ENCODE measurements at places on chromosomes 2 and 18. TPM values are rescaled to one million over a fixed set of nuclear protein-coding genes. Genes with fewer than 3 reads are reported as not detected.
A peak's percentile ranks its signal among the peaks of the same experiment; 100 is the strongest.

GRCh38 chr2:42714686-42715085 lies 49.2 kb downstream of the OXER1 start:
- no peaks in the 10 kb centered on the region for H3K4me1 ChIP-seq
- DNase-seq, result no peak
- H3K27me3 ChIP-seq, result no peaks in the 10 kb centered on the region
- no peak overlapping the region for H3K27ac ChIP-seq
- peaks cover 2% of the 10 kb centered on the region for H3K36me3 ChIP-seq

DNA sequence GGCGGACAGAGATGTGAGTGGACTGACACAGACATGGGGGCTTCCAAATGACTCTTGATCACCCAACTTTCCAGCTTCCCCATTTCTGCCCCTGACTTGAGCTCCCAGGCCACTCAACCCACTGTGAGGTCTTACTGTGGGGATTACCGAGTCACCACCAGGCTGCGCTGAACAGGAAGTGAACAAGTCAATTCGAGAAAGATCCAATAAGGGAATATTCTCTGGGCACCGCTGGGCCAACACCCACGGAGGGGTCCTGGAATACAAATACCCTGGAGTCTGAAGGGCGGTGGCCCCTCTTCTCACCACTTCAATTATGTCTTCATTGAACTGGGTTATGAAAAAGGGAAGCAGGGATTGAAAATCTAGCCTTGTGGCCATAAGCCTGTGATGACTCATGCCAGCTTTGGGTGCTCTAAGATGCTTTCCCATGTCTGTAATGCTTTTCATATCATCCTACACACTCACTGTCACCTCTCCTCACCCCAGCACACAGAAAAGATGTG lies 37.7 kb downstream of the BCL11A start:
- peaks cover 47% of the 10 kb centered on the region for H3K4me1 ChIP-seq
- no peaks in the 10 kb centered on the region for H3K27me3 ChIP-seq
- DNase-seq, result no peak
- H3K27ac ChIP-seq, result no peak overlapping the region
- H3K4me3 ChIP-seq, result no peak overlapping the region
- H3K36me3 ChIP-seq, result peaks cover 4% of the 10 kb centered on the region

- H3K27ac ChIP-seq, result peak overlapping the region; percentile 85
- peaks cover 3% of the 10 kb centered on the region for H3K36me3 ChIP-seq
- H3K4me3 ChIP-seq, result no peak overlapping the region
Observed at GRCh38 chr2:201194097-201194496, 11.2 kb downstream of the CASP10 start.

DNA sequence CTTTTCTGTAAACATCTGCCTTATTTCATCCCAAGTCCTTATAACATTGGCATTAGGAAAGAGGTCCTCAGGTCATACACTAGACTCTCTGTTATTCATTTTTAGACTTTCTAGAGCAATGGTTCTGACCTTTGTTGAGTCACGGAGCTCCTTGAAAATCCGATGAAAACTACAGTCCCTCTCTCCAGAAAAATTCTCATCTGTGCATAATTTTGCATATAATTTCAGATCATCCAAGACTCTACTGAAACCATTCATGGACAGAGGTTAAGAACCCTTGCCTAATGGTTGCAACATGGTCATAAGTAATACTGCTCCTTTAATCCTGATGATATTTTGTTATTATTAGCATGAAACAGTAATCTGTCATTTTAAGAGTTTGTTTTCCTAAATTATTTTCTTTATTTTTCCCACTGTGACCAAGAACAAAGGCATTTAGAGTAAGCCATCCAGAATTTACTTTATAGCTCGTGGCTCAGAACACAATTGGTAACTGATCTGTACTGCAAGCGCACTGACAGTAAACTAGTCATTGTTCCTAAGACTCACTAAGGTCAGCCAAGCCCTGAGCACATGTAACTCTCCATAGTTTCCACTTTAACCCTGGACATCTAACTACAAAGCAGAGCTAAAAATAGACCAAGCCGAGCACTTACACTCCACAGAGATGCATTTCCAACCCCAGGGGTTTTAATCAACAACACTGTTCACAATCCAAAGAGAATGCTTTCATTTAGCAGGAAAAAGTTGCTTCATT lies 8.4 kb downstream of the MYOM1 start:
- H3K36me3 ChIP-seq, result no peaks in the 10 kb centered on the region
- H3K4me1 ChIP-seq, result peaks cover 21% of the 10 kb centered on the region
- H3K4me3 ChIP-seq, result no peak overlapping the region
- DNase-seq, result no peak

DNA sequence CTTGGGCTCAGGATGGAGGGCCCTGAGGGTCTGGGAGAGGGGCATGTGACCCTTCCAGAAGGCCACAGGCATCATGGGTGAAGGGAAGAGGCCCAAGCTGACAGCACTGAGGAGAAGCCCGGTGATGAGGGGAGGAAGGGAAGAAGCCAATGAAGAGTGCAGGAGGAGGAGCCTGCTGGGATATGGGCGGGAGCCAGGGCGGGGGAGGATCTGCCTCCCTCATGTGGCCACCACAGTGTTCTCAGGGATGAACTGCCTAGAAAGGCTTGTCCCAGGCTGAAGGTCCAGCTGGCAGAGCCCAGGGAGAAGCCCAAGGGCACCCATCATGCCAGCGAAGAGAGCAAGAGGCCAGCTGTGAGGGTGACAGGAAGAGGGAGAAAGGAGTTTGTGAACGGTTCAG lies 24.6 kb upstream of the PLB1 start:
- H3K27me3 ChIP-seq, result no peaks in the 10 kb centered on the region
- no peaks in the 10 kb centered on the region for H3K36me3 ChIP-seq
- H3K4me3 ChIP-seq, result no peak overlapping the region
- peak overlapping the region; percentile 47 for H3K27ac ChIP-seq
- peaks cover 16% of the 10 kb centered on the region for H3K4me1 ChIP-seq
- no peak for DNase-seq

DNA sequence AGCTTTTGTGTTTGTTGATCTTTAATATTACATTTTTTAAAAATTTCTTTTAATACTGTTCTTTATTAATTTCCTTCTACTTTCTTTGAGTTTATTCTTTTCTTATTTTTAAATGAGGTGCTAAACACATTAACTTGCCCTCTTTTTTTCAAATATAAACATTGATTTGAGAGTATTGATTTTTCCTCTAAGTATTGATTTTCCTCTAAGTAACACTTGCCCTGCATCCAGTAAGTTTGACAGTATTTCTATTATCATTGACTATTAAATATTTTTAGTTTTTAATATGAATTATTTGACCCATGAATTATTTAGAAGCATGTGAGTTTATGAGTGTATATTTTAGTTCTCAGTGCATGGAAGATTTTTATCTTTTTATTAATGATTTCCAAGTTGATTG lies 337.0 kb upstream of the RAB12 start:
- no peak overlapping the region for H3K4me3 ChIP-seq
- H3K27ac ChIP-seq, result no peak overlapping the region
- DNase-seq, result no peak
- H3K36me3 ChIP-seq, result no peaks in the 10 kb centered on the region
- no peaks in the 10 kb centered on the region for H3K4me1 ChIP-seq

DNA sequence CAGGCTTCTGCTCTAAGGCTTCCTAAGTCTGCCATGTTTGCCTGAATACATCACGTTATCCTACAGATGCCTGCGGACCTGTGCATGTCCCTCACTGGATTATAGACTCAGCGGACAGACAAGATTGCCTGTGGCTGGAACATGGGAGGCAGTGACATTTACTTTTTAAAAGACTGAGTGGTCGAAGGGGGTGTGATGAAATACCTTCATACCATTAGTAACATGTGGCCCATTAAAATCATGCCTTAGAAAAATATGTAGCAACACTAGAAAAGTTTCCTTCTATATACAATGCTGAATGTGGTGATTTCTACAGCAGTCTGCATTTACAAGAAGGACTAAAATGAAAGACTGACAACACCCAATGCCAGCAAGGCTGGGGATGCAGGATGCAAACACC lies 154.4 kb downstream of the ASB1 start:
- DNase-seq, result no peak
- H3K27me3 ChIP-seq, result no peaks in the 10 kb centered on the region
- no peak overlapping the region for H3K4me3 ChIP-seq
- no peaks in the 10 kb centered on the region for H3K36me3 ChIP-seq

DNA sequence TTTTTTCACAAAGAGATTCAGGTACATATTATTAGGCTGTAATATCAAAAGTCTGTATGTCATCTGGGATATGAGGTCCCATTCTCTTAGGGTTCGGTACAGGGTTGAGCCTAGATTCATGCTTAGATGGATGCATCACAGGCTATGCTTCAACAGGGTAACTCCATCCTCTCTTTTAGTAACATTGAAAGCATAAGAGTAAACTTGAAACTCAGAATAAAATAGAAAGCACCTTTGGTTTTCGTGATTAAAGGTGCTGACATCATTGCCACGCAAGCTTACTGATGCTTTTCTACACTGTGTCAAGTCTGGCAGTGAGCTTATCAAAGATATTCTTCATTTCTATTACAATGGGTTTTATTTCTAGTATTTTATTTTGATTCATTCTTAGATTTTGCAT lies 419.1 kb upstream of the DSEL start:
- H3K4me1 ChIP-seq, result no peaks in the 10 kb centered on the region
- no peaks in the 10 kb centered on the region for H3K27me3 ChIP-seq
- no peak overlapping the region for H3K4me3 ChIP-seq
- no peak overlapping the region for H3K27ac ChIP-seq
- no peaks in the 10 kb centered on the region for H3K36me3 ChIP-seq

- no peaks in the 10 kb centered on the region for H3K27me3 ChIP-seq
- no peaks in the 10 kb centered on the region for H3K36me3 ChIP-seq
- DNase-seq, result no peak
- no peaks in the 10 kb centered on the region for H3K4me1 ChIP-seq
Observed at GRCh38 chr2:170101789-170102188, 76.2 kb upstream of the MYO3B start.

DNA sequence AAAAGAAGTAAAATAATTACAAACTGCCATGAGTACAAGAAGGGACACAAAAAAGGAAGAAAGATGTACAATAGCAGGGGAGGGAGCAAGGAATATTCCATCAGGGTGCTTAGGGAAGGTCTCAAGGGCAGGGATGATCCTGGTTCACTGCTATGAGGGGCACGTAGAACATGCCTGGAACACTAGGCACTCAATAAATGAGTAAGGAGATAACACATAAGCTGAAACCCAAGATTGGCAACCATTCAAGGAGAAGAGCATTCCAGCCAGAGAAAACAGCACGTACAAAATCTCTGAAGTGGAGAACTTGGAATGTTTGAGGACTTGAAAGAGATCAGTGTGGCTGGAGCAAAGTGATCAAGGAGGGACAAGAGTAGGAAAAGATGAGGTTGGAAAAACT lies 103.2 kb downstream of the FAM161A start:
- no peaks in the 10 kb centered on the region for H3K4me1 ChIP-seq
- H3K27ac ChIP-seq, result no peak overlapping the region
- no peak overlapping the region for H3K4me3 ChIP-seq
- no peak for DNase-seq
- H3K27me3 ChIP-seq, result no peaks in the 10 kb centered on the region

DNA sequence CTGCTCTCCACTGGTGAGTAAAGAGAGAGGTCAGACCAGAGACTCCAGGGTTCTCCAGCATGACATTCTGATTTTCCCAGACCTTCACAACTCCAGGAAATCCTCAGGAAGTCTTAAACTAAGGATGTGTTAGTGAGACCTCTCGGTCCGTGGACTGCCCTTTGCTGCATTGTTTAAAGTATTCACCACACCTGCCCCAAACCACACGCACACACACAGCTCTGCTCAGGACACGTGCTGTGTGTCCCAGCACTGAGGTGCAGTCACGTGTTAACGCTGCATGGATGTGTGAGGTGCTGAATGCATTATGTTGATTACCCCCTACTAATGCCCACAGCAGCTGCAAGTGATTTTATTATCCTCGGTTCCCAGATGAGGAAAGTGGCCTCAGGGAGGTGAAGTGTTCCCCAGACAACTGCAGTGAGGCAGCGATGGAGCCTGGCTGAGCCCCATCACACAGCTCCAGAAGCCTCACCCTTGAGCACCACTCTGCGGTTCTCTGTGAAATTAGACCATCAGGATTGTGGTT lies 68.4 kb downstream of the TRAPPC12 start:
- no peak overlapping the region for H3K27ac ChIP-seq
- no peaks in the 10 kb centered on the region for H3K4me1 ChIP-seq
- no peaks in the 10 kb centered on the region for H3K27me3 ChIP-seq

GRCh38 chr18:74459889-74460288 lies 2.8 kb upstream of the DIPK1C start:
- no peak for DNase-seq
- H3K27me3 ChIP-seq, result peaks cover 60% of the 10 kb centered on the region
- no peak overlapping the region for H3K27ac ChIP-seq
- no peaks in the 10 kb centered on the region for H3K36me3 ChIP-seq
- H3K4me3 ChIP-seq, result no peak overlapping the region

Gene ZBTB7C
- polyA plus RNA-seq, result 1.7 TPM

- no peaks in the 10 kb centered on the region for H3K4me1 ChIP-seq
- no peak for DNase-seq
- no peaks in the 10 kb centered on the region for H3K27me3 ChIP-seq
- H3K27ac ChIP-seq, result no peak overlapping the region
- H3K4me3 ChIP-seq, result no peak overlapping the region
- no peaks in the 10 kb centered on the region for H3K36me3 ChIP-seq
Observed at GRCh38 chr18:27501671-27502070, 316.6 kb upstream of the CHST9 start.

GRCh38 chr2:48728840-48729239 lies 26.7 kb downstream of the LHCGR start:
- no peaks in the 10 kb centered on the region for H3K4me1 ChIP-seq
- H3K36me3 ChIP-seq, result no peaks in the 10 kb centered on the region
- no peak overlapping the region for H3K4me3 ChIP-seq
- H3K27me3 ChIP-seq, result peaks cover 15% of the 10 kb centered on the region
- no peak for DNase-seq

- no peaks in the 10 kb centered on the region for H3K36me3 ChIP-seq
- no peak for DNase-seq
- peaks cover 4% of the 10 kb centered on the region for H3K4me1 ChIP-seq
- no peak overlapping the region for H3K27ac ChIP-seq
- no peak overlapping the region for H3K4me3 ChIP-seq
Observed at GRCh38 chr2:120871016-120871635, 135.5 kb downstream of the GLI2 start.

GRCh38 chr18:59565957-59566356 lies 131.3 kb downstream of the CCBE1 start:
- DNase-seq, result no peak
- no peaks in the 10 kb centered on the region for H3K27me3 ChIP-seq
- H3K36me3 ChIP-seq, result no peaks in the 10 kb centered on the region
- H3K4me1 ChIP-seq, result no peaks in the 10 kb centered on the region
- H3K4me3 ChIP-seq, result no peak overlapping the region
- no peak overlapping the region for H3K27ac ChIP-seq

Measured in large intestine (tissue), 12 donors.